ENCODE measurements at places on chromosomes 3 and 15.

GRCh38 chr3:58711871-58712270, 45.3 kb upstream of the FAM3D start:
- no peak for DNase-seq

- DNase-seq, result no peak
Observed at GRCh38 chr15:91965501-91966193, 112.1 kb downstream of the SLCO3A1 start.

DNA sequence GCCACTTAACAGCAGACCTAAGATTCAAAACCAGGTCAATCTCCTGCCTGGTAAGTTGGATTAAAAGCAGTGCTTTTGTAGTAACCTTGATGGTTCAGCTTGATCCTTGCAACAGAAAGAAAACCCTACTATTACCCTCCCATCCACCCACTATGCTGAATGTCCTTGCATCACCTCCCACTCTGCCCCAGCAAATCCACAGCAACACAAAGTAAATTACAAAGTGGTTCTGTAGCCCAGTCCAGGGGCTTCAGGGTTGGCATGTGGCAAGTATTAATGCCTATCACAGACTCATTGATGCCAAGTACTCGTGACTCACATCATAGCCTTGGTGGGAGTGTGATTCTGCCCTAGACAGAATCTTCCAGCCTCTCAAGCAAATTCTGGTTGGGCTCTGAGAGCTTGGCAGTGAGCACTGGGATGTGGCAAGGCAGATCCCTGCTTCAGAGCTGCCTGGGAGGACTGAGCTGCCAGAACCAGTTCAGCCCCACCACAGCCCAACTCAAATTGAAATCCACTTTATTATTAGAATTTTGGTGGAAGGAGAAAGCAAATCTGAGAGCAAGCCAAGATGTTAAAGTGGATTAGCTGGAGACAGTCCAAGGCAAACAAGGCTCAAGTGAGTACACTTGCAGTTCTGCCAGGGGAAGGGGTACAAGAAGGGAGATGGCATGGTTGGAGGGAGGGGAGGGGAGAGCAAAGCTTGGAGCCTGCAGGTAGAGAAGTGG, 225.8 kb upstream of the UMPS start:
- no peak for DNase-seq

GRCh38 chr15:66133247-66133885, 120.2 kb downstream of the MEGF11 start:
- DNase-seq, result no peak

GRCh38 chr3:12237912-12238650, 50.8 kb upstream of the PPARG start:
- DNase-seq, result no peak

DNA sequence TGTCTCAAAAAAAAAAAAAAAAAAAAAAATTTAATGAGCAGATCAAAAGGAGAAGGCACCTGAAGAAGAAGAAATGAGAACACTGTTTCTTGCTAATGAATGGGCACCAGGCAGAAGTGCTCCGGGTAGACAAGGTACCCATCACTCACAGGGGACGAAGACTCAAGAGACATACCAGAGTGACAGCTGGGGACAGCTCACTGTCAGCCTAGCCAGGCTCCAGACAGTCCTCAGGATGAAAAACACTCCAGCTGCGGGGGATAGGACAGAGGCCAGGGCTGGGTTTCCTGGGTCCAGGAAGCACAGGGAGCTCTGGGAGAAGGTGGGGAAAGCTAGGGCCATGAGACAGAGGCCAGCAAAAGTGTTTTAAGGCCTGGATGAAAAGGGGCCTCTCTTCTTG, 48.5 kb upstream of the PARL start:
- DNase-seq, result no peak

DNA sequence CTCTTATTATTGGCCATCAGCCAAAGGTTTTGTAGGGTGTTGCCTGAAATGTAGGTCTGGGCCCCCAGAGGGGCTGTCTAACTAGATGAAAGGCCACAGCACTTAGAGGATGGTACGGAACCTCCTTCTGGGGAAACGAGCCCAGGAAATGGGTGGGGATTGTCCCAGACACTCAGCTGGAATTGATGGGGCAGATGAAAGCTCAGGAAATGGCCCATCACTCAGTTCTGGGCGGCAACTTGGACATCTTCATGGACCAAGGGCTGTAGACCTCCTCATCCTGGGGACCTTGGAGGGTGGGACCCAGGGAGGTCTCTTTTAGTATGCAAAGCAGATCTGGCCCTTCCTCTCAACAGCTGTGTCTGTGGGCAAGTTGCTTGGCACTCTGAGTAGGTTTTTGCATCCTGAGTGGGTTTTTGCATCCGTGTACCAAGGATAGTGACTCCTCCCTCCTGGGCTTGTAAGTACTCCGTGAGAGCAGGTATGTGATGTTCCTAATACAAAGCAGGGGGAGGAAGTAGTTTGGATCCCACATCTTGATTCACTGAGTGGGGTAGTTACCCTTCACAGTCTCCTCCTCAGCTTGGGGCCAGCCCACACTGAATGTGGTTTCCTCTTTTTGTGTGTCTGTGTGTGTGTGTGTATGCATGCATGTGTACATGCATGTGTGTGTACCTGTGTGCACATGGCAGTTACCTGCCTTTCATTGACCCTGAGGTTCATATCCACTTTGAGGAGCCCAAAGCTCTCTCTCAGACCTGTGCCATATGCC, 292.0 kb downstream of the RPLP1 start:
- no peak for DNase-seq

DNA sequence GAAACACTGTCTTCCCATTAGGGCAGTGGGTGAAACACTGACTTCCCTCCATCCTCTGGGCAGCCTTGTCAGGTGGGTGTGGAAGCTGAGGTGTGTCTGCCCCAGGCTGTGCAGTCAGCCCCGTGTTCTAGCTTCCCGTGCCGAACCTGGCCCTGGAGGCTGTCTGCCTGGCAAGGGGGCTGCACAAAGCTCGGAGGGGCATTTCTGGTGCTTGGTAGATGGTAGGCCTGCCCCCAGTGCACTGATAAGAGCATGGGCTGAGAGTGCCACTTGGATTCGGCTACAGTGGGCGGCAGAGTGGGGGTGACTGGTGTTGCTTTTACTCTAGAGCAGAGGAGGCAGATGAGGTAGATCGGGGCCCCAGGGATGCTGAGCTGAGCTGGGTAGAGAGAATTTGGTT, 21.3 kb downstream of the IGF1R start:
- no peak for DNase-seq

DNA sequence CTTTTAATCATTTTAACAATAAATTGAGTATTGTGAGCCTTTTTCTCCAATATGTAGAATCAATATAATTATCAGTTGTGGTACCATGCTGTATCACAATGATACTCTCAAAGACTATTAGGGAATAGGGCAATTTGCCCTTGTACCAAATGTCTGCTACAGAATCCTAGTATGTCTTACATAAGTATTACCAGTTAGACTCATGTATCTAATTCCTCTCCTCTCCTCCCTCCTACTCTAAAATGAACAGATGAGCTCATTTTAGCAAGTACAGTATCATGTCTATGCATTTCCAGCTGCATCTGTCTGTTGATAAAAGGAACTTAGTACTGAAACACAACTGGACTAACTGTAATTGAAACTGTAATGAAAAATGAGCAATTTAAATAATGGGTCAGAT, 124.3 kb upstream of the ATP11B start:
- DNase-seq, result no peak

- no peak for DNase-seq
Observed at GRCh38 chr15:43932907-43933306, 106.1 kb downstream of the WDR76 start.

GRCh38 chr3:107111872-107112271, 265.4 kb upstream of the CCDC54 start:
- no peak for DNase-seq

- DNase-seq, result peak; percentile 62
Observed at GRCh38 chr3:45100981-45101407, 45.2 kb downstream of the CDCP1 start.

DNA sequence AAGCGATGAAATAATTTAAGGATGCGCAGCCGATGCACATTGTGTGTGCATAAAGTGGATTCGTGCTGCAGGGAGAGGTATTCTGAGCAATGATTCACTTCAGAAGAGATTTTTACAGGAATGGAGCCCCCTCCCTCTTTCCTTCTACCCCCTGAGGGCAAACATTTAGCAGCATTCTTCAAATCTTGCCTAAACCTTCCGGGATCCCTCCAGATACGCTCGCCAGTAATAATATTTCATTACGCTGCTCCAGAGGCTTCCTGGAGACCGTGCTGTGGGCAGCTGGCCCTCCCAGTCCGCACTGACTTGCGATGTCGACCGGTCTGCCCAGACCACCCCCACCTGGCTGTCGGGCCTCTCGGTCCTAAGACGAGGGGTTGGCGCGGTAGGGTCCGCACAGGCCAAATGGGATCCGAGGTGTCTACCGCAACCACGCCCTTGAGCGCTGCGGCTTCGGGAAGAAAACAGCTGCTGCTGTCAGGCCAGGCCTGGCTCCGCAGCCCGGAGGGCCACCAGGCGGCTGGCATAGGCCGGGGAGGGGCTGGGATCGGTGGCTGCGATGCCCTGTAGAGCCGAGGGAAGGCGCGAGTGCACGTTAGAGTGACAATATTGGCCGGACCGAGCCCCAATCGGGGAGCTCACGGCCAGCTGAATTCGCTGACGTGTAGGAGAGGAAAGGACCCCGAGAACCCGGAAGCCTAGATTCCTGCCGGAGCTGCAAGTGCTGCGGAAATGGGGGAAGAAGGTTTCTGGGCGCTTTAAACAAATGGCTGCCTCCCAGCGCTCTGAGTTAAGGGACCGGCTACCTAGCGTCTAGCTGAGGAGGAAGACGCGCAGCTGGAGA, 14.3 kb downstream of the ZIC4 start:
- no peak for DNase-seq

- no peak for DNase-seq
Observed at GRCh38 chr3:126245811-126246727, 65.7 kb upstream of the ALDH1L1 start.

DNA sequence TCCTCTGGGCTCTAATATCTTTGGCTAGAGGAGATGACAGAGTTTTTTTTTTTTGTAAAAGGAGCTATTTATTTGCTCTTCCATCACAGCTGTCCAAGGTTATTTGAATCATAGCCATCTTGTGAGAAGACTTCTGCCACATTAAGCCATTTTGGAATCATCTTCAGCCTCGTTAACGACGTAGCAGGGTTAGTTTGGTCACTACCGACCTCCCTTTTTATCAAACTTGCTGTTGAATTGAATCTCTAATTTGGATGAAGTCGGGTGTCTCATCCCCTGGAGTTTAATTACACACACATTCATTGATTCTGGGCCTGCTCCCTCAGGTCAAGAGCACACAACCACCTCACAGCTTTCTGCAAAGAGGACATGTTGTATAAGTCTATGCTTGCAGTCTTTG, 238.7 kb downstream of the CPNE4 start:
- DNase-seq, result no peak

DNA sequence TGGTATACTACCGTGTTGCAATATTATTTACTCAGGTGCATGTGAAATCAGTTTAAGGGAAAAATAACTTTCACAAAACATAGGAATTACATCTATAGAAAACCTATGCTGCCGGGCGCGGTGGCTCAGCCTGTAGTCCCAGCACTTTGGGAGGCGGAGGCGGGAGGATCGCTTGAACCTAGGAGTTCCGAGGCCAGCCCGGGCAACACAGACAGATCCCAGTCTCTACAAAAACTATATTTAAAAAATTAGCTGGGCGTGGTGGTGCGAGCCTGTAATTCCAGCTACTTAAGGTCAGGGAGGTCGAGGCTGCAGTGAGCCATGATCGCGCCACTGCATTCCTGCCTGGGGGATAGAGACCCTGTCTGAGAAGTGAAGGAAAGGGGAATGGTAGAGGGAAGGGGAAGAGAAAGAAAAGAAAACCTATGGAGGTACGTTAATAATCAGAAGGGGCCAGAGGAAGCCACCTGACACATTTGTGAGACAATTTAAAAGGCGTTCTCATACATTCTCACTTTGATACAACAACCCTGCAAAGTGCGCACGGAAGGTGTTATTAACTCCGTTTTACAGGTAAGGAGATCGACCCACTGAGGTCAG, 456 bp upstream of the TMEM62 start:
- DNase-seq, result no peak

- DNase-seq, result no peak
Observed at GRCh38 chr3:23837691-23838090, 31.9 kb downstream of the UBE2E1 start.

DNA sequence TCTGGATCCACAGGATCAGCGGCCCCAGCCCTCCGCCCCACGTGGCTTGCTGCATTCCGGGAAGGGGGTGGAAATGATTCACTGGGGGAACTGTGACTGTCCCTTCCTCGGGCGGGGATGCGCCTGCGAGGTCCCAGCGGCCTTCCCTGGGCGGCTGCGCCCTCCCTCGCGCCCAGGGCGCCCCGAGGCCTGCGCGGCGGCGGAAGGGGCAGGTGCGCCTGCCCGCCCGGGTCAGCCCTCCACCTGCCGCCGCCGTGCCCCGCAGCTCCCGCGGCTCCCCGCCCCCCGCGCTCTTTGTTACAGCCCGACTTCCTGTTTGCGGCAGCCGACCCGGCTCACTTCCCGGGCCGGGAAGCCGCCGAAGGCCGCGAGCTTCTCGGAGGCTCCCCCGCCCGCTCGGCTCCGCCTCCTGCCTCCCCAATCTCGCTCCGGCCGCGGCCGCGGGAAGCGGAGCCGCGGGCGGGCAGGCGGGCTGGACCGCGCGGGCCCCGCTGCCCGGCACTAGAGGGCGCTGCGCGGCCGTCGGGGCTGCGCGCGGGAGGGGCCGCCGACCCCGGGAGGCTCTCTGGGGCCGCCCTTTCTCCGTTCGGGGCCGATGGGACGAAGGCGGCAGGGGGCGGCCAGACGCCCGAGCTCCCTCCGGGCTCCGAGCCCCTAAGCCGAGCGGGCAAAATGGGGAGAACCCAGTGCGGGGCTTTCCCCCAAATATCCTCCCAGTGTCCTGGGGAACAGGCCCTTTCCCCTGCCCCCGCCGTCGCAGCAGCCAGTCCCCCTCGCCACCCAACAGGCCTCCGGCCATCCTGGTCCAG, 11.5 kb upstream of the CHAC1 start:
- no peak for DNase-seq

DNA sequence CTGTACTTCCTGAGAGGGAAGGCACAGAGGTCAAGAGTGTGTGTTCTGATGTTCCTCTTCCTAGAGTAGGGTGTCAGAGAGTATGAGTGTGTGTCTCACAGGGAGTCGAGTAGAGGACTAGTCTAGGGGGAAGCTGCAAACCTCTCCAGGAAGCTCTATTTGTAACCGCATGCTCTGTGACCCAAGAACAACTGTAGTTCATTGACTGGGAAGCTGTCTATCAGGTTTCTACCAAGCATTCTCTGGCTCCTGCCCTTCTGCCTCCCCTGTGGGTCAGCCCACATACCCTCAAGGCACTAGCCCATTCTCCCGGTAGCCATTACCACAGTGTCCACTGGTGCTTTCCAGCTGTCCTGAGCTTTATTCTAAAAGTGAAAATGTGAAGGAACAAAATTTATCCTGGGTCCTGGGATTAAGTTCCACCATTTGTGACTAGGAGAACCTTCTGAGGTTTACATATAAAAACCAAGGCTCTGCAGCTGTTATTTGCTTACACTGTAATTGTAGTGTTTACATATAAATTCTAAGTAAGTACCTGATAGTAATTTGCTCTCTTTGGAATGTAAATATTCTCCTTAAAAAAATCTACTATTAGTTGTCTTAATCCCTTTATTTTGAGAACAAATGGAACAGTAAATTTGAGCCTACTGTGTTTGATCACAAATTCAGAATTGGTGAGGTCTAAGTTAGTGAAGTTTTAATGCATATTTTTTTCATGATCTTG, 40.7 kb downstream of the MYRIP start:
- no peak for DNase-seq
